IMR-90 (cell line): ENCODE measurements at places on chromosomes 11 and 22. TPM values are rescaled to one million over a fixed set of nuclear protein-coding genes. Genes with fewer than 3 reads are reported as not detected.

DNA sequence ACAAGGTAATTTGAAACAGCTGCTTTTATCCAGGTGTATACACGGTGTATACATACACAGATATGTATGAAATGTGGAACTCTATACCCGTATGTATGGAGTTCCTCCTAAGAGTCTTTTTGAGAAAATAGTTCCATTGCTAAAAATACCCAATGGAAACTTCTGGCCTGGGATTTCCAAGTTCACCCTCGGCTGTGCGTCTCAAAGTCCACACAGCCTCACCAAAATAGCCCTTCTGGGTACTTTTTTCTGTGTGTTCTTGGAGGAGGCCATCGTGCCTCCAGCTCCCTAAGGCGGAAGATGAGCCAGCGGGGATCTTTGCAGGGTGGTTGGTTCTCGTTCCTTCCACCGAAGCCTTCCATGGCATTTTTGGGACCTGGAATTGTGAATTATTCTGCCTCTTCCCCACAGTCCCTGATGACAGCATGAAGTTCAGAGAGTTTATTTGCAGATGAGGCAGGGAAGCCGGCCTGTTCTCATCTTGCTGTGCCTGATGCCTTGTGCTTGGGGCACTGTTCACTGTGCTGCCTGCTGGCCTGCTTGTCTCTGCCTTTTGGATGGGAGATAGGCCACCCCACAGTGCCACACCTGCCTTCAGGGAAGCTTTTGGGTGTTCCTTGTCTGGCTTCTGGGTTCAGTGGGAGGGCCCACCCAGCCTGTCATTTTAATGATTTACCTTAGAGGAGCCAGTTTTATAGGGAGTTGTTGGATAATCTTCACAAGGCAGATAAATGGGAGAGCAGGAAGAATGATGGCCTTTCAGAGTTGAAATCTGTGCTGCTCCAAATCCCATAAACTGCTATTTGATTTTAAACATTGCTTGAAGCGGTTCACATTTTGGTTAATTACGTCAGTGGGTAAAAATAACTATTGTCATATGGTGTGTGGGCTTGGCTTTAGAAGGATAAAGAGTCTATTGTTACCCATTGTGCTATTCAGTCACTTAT is 112.7 kb upstream of the OR4B1 start:
- DNase-seq, result peak; percentile 13

CBLIF gene
- not detected in 2 replicates for total RNA-seq

DNA sequence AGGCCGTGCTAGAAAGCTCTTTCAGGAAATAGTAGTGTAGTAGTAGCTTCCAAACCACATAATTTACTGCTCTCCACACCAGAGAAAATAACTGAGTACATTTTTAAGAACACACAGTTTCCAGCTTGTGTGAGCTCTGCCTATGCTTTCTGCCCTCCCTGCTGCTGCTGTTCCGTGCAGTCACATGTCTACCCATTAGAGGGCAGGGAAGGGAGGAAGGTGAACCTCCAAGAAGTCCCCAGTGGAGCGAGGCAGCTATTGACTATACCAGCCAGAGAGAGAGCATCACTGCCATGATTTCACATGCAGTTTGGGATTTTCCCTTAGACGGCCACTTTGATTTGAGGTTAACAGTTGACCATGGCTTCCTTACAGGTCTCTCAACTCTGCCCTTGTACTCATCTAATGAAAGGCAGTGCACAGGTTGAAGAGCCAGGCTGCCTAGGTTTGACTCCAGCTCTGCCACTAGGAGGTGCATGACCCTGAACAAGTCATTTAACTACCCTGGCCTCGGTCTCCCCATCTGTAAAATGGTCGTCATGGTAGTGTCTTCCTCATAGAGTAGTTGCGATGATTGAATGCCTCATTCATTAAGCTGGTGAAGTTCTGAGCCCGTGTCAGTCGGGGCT is 19.7 kb upstream of the CTTN start:
- no peak for DNase-seq

ZC3H7B gene
- total RNA-seq, result 35.6 and 37.6 TPM in 2 replicates

DNA sequence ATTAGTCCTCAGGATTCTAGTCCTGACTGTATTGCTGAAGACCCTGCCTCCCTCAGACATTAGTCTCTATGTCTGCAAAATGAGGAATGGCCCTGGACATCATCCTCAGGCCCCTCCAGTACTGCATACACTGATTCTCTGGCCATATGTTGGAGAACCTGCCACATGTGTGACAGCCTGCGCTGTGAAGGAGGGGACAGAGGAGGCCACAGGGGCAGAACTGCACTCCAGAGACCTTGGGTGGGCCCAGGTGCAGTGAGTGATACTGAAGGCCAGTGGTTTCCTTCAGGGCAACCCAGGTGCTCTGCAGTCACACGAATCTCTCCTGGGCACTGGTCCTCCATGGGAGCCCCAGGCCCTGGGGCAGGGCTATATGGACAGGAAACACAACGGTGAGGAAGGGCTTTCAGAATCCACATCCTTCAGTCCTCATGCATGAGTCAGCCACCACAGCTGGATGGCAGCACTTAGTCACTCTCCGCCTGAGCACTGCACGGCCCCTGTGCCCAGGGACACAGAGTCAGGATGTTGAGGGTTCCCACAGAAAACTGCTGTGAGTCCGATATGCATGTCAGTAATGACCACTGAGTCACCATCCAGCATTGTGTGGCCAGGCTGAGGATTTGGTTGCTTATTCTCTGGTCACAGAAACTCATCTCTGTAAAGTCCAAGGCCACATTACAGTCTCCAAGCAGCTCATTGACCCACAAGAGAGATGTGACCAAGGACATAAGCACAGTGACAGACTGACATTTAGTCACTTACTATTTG is 39.7 kb downstream of the ME3 start:
- DNase-seq, result peak; percentile 99

- peak; percentile 95 for DNase-seq
Observed at GRCh38 chr11:20031155-20032001, 128.9 kb downstream of the DBX1 start.

DNA sequence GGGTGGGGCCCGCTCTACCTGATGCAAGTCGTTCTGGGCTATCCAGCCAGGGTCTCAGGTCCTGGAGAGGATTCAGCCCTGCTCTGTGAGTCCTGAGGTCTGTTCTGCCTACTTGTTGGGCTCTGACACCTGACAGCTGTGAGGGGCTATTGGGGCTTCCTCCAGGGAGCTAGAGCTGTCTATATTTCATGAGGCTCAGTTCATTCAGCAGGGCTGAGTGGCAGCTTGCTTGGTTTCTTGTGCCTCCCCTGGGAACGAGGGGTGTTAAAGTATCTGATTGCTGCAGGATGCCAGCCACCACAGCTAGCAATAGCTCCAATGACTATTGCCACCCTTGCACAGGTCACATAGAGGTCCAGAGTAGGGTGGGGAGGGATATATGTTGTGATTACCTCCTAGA is 26.7 kb downstream of the INSC start:
- DNase-seq, result no peak

- DNase-seq, result no peak
Observed at GRCh38 chr11:2263071-2263565, 7.3 kb downstream of the ASCL2 start.

RIMBP3B gene
- 0.18 and 0.28 TPM in 2 replicates for total RNA-seq

HSPA8 gene
- 4,053 and 4,346 TPM in 2 replicates for total RNA-seq

GRCh38 chr11:67608486-67608885 is 1.8 kb downstream of the NDUFV1 start:
- DNase-seq, result no peak

ARVCF gene
- total RNA-seq, result 8.6 and 12.2 TPM in 2 replicates

GRCh38 chr22:30541961-30542810 is 4.4 kb downstream of the SEC14L6 start:
- no peak for DNase-seq

ELMOD1 gene
- total RNA-seq, result 0.18 and 0.28 TPM in 2 replicates

DNA sequence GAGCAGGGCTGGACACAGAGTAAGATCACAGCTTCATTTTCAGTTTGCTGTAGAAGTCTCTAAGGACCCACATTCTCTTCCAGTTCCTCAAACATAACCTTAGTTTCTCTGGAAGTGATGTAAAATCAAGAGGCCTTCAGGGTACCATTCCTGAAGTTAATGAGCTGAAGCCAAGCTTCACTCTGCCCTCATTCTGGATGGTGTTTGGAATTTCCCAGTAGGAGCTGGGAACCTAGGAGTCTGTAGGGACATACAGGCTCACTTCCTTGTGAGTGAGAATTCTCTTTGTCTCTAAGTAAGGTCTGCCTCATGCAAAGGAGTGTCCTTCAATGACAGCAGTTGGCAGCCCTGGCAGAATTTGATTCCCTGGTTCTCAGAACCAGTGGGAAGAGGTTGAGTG is 142.4 kb upstream of the NARS2 start:
- no peak for DNase-seq

SLC22A8 gene
- not detected in 2 replicates for total RNA-seq

C1QTNF4 gene
- under 0.01 TPM in 1 of 2 replicates, not detected in the other for total RNA-seq

- DNase-seq, result peak; percentile 86
Observed at GRCh38 chr11:7004482-7004881, 15.7 kb downstream of the ZNF214 start.

TEX54 gene
- total RNA-seq, result not detected in 2 replicates

DNA sequence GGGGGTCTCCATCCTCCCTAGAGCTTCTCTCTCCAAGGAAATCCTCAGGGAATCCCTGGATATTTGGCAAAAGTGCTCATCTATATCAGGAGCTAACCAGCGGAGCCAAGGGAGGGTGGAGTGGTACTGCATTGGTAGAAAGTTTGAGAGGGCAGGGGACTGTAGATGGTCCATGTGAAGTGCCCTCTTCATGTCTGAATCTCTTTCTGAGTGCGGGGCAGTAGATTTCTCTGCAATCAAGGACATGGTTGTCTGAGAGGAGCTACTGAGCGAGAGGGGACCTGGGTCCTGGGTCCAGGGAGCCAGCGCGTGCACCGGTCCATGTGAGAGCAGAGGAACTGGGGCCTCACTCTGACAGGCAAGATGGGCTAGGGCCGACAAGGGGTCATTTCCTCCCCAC is 701 bp downstream of the DIXDC1 start:
- no peak for DNase-seq

- no peak for DNase-seq
Observed at GRCh38 chr11:20221566-20221965, 61.3 kb upstream of the DBX1 start.

- DNase-seq, result no peak
Observed at GRCh38 chr11:126156814-126157213, 54.6 kb downstream of the RPUSD4 start.

DYNC2H1 gene
- 21.0 and 25.3 TPM in 2 replicates for total RNA-seq

GRCh38 chr11:41872426-41872825 is 413.0 kb upstream of the LRRC4C start:
- no peak for DNase-seq

DNA sequence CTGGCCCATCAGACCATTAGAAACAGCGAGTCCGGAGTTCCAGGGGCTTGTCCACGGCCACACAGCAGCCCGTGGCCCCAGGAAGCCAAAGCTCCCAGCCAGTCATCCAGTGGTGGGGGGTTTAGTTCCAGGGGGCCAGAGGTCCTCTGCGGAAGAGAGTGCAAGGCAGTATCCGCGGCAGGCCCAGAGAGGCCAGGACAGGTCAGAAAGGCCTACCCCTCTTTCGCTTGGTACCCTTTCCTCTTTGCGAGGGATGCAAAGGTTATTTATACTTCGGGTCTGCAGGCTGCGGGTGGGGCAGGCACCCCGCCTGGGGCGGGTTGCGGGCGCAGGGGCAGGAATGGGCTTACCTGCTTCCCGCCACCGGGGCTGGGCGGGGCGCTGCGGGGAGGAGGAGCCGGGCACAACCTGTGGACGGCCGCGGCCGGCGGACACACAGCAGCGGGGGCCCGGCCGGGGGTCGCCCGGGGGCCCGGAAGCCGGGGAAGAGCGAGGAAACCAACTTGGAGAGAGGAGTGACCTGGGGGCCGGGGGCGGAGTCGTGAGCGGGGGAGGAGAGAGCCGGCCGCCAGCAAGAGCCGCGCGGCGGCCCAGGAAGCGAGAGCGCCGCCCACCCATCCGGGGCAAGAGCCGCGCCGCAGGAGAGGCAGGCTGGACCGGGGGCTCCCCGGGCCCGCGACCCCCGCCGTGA is at the start of gene SH3BP1:
SH3BP1 (plus strand) TSS at position 600 of the 691 bp plus-strand sequence. CDS start 119 bp downstream, outside the sequence.
- no peak for DNase-seq

DNA sequence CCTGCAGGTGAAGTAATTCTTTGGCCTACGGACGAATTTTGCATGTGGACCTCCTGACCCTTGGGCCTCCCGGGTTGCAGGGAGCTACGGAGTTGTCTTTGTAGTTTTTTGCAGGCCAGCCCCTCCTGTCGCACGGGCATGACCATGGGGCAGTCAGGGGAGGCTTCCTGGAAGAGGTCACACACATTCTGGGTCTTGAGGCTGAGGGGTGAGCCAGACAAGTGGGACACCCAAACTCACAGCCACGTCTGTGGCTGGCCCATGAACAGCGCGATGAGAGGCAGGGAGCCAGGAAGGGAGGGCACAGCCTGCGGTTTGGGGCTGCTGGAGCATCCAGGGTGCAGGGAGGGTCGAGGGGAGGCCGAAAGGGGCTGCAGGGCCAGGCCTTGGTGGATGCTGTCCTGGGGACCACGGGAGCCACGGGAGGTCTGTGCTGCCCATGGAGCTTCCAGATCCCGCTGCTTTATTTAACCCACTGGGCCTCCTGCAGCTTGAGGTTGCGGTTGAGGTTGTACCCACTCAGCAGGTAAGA is 78.9 kb downstream of the FBLN1 start:
- DNase-seq, result no peak

GRCh38 chr11:102994105-102994504 is 38.6 kb upstream of the MMP13 start:
- DNase-seq, result peak; percentile 18
